ENCODE measurements at places on chromosomes 5 and 9.
A peak's percentile ranks its signal among the peaks of the same experiment; 100 is the strongest.

DNA sequence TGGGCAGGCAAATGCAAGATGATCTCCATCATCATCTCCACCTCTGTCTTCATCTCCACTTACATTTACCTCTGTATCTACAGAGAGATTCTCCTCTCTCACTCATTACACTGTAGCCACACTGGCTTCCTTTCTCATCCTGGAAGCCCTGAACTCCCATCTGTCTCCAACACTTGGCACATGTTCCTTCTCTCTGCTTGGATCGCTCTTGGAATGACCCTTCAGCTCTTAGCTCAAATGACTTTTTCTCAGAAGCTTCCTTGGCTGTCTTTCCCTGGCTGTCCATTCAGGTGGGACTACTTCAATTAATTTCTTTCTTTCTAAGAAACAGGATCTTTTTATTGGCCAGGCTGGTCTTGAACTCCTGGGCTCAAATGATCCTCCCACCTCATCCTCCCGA lies 120.0 kb upstream of the KLF4 start:
- DNase-seq: no peak

DNA sequence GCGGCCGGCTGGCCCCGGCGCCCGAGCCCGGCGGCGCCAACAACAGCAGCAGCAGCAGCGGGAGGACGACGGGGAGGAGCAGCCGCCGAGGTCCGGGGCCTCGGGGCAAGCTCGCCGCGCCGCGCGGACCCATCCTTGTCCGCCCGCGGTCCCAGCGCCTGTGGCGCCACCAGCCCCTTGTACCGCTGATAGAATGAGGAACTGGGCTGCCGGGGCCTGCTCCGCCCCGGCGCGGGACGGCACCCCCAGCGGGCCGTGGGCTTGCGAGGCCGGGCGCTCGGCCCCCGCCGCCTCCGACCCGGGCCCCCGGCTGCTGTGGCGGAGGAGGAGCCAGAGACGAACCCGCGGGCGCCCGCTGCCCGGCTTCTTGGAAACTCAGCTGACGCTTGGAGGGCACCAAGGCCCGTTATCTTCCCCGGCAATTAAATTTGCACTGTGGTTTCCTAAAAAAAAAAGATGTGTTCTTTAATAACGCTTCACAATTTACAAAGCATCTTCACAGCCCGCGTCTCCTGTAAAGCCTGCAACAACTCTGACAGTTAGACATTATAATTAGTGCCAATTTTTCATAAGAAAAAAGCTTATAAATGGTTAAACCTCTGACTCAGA lies at the start of gene ARSB:
Gene ARSB, minus strand, starts transcription at position 195 of the 609 bp plus-strand sequence. Its CDS starts 62 bp downstream, at position 133.
- peak; percentile 78 for DNase-seq

DNA sequence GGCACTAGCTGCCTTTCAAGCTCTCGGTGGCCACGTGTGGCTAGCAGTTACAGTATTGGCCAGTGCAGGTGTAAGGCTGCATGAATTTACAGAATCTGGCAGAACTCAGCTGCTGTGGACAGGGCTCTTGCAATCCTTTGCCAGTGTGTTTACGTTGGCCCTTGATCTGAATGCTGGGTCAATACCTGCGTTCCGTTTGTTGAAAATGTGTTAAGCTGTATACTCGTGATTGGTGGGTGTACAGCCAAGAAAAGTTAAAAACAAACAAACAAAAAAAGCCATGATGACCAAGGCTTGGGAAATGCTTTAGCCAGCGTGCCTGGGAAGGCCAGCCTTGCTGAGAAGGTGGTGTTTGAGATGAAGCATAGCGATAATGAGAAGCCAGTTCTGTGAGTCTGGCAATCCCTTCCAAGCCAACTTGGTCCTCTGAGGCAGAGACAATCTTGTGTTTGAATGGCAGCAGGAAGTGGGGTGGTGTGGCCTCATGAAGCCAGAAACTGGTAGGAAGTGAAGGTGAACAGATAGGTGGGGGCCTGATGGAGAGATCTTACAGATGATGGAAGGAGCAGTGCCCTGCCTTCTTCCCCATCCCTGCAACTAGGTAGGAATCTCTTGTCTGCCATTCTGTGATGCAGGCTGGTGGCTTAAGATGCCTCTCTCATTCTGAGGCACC lies 820 bp upstream of the CFAP90 start:
- DNase-seq: no peak

DNA sequence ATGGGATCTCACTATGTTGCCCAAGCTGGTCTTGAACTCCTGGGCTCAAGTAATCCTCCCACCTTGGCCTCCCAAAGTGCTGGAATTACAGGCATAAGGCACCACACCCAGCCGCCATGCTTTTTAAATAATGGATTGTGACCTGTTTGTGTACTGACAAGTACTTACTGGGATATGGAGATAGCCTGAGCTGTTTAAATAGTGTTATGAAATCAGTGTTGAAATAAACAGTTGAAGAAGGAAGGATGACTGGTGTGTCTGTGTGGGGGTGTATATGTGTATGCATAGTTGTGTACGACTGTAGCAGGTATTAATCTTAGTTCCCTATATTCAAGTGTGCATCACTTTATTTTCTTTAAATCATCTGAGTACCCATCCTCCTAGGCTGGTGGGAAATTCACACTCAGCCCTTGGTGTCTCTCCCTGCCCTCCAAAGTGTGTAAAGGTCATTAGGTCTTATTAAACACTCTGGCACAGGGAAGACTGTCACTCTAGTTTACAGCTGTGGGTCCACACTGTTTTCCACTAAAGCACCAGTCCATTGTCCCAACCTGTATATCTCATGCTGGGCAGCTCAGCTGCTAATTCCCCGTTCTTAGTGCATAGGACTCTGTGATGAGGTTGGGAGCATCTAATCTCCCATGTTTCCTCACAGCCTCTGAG lies 91.0 kb downstream of the SNX18 start:
- DNase-seq: no peak

GRCh38 chr5:107867266-107867665 lies 196.5 kb upstream of the EFNA5 start:
- no peak for DNase-seq

DNA sequence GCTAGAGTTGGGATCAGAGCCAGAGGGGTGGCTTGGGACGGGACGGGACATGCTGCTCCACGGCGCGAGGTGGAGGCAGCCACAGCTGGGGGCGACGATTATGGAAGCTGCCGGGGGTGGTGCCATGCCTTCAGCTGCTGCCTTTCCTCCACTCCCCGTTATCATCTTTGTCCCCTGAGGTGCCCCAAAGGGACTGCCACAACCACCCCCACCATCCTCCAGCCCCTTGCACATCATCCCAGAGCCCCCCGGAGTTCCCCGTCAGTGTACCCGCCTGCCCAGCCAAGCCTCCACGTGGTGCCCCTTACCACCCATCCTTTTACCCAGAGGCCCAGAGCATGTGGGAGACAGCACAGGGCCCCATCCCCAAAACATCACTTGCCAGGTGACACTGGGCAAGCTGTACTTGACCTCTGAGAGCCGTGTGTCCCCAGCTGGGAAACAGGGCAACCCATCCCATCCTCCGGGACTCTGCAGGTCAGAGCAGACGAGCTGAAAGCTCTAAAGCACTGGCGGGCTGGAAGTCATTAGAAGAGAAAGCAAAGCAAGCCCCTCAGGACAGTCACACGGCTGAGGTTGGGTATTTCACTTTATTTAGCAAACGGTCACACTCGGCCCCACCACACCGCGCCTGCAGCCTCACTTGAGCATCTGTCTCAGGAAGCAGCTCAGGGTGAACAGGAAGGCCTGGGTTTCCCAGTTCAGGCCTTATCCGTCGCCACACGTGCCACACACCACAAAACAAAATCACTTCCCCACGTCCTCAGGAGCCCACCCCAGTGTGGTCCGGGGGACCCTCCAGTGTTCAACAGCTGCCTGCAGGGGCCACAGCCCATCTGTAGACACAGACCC lies 19.5 kb upstream of the MXD3 start:
- DNase-seq: no peak

GRCh38 chr9:23677446-23677845 lies 148.6 kb downstream of the ELAVL2 start:
- no peak for DNase-seq

- DNase-seq: no peak
Measured at GRCh38 chr9:12681620-12682019, 11.6 kb upstream of the TYRP1 start.

- peak; percentile 71 for DNase-seq
Measured at GRCh38 chr5:105593011-105593760, 2030.6 kb upstream of the NUDT12 start.

DNA sequence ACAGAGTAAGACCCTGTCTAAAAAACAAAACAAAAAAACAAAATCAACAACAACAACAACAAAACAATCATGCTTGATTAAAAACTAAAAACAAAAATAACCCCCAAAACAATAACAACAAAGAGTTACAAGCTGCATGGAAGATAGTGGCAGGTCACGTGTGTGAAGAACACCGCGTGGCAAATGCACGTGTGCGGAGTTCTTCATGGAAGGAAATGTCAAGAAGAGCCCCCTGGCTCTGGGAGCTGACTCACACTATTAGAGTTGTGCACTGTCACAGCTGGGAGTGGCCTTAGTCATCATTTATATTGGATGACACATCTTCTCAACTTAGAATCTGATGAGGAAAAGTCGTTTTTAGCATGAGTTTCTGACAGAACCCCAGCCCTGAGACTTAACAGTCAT lies 110.5 kb downstream of the JMY start:
- DNase-seq: peak; percentile 73

DNA sequence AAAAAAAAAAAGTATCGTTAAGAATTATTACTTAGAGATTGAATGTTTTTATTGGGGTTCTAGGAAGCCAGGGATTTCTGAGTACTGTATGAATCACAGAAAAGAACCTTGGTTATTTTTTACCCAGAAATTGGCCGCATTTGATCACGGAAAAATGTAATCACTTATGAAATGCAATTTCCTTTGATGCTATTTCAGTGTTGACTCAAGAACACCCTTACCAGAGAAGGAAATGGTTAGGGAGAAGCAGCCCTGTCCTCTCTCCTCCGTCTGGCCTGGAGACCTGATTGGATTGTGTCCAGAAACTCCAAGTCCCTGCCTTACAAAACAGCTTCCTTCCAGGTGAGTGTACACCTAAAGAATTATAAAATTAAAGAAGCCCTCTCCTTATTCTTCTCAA lies 116.7 kb downstream of the MED10 start:
- no peak for DNase-seq

DNA sequence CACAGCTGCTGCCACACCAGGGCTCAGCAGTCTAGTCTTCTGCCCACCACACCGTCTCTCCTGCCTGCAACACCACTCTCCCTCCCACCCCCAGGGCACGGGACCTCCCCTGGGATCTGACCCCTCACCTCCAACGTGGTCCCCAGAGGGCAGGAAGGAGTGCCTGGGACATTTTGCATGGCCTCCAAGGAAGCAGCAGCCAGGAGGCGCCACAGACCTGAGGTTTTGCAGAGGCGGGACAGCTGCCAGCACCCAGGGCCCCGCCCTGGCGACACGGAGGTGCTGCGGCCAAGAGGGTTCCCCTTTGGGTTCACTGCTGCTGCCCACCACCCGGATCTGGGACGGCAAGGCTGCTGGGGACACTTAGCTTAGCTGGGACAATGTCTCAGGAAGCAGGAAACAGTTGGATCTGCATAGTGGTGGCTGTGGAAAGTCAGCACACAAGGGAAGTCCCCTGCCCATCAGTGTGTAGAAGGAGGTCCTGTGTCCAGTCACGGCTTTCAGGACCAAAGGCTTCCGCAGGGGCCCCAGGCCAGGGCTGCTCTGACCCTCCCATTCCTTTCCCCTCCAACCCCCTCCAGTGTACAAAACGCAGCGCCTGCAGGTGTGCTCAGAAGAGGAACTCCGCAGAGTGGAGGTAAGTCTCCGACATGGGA lies 13.8 kb downstream of the PROP1 start:
- peak; percentile 54 for DNase-seq

DNA sequence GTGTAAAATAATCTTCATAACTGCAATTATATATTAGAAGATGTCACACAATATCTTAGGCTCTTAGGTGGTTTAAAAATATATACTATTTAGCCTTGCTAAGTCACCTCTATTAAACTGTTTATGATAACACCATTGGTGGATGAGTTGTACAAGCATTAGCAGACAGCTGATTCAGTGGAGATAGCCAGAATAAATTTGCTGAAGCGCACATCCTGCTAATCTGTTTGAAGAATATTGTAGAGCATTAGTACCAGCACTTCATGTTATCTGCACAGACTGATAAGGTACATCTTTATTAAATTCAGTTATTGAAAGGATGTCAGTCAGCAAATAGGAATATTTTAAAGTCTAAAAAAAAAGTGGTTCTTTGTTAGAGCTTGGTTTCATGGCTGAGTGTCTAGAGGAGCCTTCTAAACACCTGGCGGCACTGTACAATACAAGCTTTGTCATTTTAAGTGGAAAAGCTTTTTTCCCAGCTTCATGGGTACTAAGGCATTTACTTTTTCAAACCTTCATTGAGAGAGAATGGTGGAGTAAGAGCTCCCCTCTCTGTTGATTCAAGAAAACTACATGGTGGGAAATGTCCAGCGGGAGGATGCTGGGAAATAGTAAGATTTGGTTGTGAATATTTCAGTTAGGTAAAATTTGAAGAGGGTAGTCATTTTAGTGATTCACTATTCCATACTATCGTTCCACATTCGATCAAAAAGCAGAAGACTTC lies 275.1 kb downstream of the SLF1 start:
- DNase-seq: peak; percentile 50

- no peak for DNase-seq
Measured at GRCh38 chr9:128226412-128226801, 23.2 kb downstream of the DNM1 start.

DNA sequence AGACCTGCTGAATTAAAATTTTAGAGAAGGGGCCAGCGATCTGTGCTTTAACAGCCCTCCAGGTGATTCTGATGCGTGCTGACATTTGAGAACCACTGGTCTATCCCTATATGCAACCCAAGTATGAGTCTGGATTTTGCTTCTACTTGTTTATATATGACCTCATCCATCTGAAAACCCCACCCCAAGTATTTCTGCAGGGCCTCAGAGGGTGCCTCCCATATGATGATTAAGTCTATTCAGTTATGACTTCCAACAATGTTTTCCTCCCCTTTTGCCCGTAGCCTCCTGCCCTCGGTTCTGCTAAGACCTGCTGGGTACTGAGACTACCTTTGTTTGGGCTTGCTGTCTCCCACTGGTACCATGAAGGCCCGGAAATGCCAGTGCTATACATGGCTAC lies 376.0 kb upstream of the SMARCA2 start:
- DNase-seq: no peak

DNA sequence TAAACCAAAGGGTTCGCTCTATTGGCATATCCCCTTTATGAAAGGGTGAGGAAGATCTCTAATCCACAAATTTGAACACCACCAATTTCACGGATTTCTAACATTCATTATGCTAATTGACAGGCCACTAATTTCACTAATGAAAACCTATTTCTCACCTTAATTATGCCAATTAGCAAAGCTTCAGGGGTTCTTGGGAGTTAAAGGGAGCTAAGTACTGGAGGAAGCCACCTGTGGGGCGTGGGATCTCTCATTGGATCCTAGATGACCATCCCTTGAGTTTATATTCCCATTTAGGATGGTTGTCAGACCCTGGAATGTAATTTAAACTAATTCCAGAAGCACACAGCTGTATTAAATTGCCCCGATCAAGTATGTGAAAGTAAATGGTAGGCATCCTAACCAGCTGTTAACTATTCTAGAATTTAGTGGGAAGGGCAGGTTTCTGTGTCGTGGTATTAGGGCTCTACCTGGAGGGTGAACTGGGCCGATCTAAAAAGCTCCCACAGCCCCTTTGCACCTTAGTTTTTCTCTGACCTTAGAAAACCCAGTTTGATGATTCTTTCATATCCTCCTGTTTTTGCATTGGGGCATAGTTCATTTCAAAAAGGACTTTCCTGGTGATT lies 77.1 kb downstream of the C9orf152 start:
- DNase-seq: no peak

GRCh38 chr9:83327750-83328622 lies 210.2 kb downstream of the FRMD3 start:
- DNase-seq: peak; percentile 2

- DNase-seq: no peak
Measured at GRCh38 chr5:101018299-101018698, 115.2 kb upstream of the ST8SIA4 start.

GRCh38 chr5:125835293-125836172 lies 587.7 kb upstream of the GRAMD2B start:
- DNase-seq: peak; percentile 1
